Coronary artery (tissue), 2 donors: ENCODE measurements at places on chromosomes 12 and 14.
A peak's percentile ranks its signal among the peaks of the same experiment; 100 is the strongest.

- no peak for DNase-seq
These were observed 49.5 kb downstream of the SOCS2 start for GRCh38 chr12:93621986-93622385.

DNA sequence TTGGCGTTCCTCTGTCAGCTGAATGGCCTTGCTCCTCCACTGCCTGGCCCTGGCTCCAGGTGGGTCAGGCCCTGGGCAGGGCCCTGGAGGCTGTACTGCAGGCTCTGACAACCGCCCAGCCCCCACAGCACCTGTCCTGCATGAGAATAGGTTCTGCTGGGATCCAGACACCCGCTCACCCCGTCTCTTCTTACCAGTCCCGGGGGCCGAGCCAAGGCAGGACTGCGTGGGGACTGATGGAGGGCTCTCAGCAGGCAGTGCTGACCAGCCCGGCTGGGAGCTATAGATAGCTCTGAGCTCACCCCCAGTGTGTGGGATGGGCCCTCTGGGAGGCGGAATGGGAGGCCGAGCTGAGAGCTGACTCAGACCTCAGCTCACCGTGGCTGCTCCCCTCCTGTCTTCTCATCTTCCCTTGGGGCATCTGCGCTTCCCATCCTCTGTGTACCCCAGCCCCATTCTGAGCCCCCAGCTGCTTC lies 39.6 kb downstream of the TEAD4 start:
- no peak for DNase-seq

- no peak for DNase-seq
These were observed 164.9 kb upstream of the ATF7IP start for GRCh38 chr12:14200598-14200997.

DNA sequence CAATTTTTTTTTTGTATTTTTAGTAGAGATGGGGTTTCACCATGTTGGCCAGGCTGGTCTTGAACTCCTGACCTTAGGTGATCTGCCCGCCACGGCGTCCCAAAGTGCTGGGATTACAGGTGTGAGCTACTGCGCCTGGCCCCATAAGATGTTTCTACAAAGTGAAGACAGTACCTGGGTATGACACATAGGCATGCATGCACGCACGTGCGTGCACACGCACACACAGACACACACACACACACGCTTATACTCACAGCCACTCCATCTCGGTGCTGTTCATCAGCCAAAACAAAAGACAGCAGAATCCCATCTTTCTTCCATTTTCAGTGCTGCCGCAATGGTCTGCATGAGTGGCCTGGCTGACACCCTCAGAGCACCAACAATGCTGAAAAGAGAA lies 63.9 kb downstream of the VCPKMT start:
- no peak for DNase-seq

DNA sequence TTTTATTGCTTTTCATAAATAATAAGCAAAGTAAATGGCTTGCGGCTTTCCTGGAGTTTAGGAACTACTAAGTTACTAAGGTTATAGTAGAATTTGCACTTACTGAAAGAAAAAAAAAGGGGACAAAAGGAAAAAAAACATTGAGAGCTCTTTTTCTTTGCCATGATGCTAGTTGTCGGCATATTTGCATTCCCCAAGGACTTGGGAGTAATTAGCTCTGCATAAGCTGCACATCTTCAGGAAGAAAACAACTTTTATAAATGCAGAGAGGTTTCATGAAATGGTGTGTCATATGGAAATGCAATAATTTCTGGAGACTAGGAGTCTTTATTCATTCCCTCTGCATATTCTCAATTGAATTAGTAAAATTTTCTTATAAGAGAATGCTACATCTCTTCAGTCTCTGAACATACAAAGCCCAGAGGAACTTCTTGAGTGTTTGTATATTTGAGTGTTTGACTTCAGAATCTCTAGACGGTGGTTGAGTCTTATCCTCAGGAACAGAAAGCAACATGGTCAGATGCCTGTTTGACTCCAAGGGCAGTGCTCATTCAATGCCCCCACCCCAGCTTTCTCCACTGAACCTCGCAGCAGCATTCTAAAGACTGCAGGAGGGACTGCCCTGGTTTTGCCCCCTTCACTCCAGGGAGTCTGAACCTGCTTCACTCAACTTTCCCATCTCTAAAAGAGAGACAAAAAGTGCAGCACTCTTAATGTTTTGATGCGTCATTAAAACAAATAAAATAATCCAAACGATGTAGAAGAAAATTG lies 158.9 kb upstream of the EEA1 start:
- DNase-seq, result no peak

GRCh38 chr12:82682326-82682725 lies 4.4 kb upstream of the TMTC2 start:
- DNase-seq, result no peak

DNA sequence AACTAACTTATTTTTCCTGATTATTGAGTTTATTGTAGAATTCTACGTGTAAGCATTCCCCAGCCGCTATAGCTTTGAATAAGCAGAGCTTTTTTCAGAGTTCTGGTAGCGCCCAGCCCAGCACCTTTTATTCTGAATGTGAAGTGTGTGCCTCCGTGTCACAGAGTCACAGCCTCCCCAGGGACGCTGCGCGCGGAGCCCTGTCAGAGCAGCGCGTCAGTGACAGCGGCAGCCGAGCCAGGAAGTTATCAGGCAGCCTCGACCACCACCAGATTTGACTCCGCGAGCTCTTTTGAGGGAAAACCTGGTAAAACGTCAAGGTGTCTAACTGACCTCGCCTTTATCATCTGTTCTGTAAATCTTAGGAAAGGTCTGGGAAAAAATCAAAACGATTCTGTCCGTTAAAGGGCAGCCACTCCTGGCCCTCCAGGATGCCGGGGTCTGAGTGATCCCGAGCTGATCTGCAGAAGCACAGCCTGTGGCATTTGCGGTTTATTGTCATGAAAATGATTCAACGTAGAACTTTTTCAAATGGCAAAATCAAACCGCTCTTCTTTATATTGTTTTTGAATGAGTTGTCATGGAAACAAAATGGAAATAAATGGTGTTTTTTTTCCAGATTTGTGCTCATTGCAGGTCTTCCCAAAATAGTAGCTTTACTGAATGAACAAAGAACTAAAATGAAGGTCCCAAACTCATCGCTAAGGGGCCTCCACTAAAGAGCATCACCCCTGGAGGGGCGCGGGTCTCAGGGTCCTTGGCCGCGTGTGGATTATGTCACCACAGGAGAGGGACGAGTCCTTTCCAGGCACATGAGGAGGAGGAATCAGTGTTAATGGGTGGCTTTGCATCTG lies 43.1 kb upstream of the MMP17 start:
- DNase-seq, result no peak

GRCh38 chr12:44558340-44559100 lies 317.6 kb downstream of the NELL2 start:
- DNase-seq, result no peak

GRCh38 chr14:96811985-96812667 lies 14.9 kb downstream of the VRK1 start:
- DNase-seq, result no peak

DNA sequence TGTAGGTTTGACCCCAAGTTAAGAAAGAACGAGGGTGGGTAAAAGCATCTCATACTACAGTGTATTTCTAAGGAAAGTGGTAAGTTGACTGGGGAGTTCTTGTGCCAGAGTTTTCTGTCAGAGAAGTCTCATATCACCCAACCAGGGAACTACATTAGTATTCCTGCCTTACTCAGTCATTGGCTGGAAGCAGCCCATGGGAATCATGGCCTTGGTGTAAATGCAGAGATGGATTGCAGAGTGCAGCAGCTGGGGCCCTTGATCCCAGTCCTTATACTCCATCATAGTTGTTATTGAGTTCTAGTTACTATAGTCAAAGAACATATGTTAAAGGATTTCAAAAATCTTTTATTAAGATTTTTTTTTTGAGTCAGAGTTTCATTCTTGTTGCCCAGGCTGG lies 105.8 kb downstream of the MNAT1 start:
- no peak for DNase-seq

DNA sequence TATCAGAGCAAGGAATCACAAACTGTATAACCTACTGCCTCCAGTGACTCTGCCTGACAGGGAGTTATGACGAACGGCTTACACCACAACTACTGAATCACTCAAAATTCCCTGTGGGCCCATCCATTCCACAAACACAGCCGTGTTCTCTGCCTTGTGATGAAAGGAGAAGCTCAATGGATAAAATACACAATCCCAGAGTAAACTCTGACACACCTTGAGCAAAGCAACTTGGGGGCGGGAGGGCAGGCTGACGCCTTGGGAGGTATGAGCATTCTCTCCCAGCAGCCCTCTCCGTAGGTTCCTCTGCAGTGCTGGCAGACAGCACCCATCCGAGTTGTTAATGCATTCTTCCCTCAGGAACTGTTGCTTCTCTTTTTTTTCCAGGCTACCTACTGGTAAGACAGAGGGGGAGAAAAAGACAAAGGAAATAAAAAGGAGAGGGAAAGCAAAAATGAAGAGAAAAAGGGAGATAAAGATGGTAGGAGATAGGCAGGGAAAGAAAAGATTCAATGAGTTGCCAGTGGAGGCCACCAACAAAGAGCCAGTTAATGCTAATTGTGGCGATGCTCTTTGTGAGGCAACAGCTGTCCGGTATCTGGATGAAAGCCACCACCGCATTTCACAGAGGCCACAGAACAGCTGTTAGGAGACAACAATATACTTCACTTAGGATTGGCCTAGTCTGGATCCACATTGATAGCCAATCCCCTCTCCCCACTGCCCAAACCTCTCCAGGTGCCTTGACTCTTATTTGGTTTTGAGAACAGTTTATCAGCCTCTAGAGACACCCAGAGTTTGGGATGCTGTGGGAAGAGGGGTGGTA lies 4.7 kb upstream of the DIO2 start:
- DNase-seq, result no peak

DNA sequence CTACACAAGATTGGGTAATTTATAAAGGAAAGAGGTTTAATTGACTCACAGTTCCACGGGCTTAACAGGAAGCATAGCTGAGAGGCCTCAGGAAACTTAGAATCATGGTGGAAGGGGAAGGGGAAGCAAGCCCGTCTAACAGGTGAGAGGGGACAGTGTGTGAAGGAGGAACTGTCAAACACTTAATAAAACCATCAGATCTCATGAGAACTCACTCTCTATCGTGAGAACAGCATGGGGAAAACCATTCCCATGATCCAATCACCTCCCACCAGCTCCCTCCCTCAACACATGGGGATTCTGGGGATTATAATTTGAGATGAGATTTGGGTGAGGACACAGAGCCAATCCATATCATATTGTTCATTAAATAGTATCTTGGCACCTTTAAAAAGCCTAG lies 56.1 kb downstream of the EPS8 start:
- no peak for DNase-seq

GRCh38 chr12:40560848-40561247 lies 131.4 kb upstream of the CNTN1 start:
- no peak for DNase-seq

DNA sequence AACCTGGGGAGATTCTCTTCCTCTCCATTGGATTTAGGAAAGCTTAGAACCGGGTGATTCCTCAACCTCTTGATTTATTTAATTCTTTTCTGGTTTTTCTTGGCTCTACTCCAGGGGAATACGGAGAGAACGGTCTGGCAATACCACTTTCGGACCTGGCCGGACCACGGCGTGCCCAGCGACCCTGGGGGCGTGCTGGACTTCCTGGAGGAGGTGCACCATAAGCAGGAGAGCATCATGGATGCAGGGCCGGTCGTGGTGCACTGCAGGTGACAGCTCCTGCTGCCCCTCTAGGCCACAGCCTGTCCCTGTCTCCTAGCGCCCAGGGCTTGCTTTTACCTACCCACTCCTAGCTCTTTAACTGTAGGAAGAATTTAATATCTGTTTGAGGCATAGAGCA lies 67.6 kb downstream of the PTPN11 start:
- no peak for DNase-seq

DNA sequence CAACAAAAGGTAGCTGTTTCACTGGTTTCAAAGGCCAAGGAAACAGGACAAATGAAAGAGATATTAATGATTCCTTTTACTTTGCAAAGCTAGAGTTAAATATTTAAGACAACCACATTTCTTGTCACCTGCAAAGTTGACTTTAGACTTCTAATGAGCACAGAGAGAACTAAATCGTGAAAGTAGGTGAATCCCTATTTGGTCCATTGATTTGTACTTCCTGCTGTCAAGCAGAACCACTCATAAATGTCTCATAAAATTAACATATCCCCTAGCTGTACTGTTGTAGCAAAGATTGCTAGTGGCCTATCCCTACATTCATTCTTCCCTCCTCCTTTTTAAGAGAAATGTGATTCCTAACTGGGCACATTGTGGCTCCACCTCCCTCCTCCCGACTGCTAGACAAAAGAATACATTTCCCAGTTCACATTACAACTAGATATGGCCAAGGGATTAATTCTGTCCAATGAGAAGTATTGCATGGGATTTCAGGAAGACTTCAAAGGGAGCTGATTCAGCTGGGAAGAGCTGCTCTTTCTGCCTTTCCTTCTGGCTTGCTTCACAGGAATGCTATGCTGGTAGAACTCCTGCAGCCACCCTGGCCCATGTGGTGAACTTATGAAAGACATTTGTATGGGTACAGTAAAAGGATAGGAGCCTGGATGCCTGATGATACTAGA lies 227.5 kb upstream of the ABCD2 start:
- DNase-seq, result no peak

- peak; percentile 70 for DNase-seq
These were observed 1.5 kb upstream of the KRT5 start for GRCh38 chr12:52521568-52522266.

- no peak for DNase-seq
These were observed 80.7 kb downstream of the FOXN3 start for GRCh38 chr14:89336338-89336737.

DNA sequence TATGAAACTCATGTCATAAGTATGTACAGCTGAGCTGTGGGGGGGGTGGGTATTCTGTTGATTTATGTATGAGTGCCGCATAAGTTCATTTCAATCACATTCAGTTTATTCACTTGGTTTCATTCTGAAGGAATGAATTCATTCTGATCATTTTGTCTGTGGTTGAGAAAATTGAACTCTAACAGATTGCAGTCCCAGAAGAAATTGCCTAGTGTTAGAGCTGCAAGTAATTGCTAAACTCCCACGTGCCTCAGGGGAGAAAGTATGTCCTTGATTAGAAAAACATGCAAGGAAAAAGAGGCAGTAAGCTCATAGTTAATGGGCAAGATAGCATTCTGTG lies 442.4 kb upstream of the MGAT4C start:
- DNase-seq, result no peak

- DNase-seq, result peak; percentile 93
These were observed 114.0 kb downstream of the PLXNC1 start for GRCh38 chr12:94262228-94263010.

DNA sequence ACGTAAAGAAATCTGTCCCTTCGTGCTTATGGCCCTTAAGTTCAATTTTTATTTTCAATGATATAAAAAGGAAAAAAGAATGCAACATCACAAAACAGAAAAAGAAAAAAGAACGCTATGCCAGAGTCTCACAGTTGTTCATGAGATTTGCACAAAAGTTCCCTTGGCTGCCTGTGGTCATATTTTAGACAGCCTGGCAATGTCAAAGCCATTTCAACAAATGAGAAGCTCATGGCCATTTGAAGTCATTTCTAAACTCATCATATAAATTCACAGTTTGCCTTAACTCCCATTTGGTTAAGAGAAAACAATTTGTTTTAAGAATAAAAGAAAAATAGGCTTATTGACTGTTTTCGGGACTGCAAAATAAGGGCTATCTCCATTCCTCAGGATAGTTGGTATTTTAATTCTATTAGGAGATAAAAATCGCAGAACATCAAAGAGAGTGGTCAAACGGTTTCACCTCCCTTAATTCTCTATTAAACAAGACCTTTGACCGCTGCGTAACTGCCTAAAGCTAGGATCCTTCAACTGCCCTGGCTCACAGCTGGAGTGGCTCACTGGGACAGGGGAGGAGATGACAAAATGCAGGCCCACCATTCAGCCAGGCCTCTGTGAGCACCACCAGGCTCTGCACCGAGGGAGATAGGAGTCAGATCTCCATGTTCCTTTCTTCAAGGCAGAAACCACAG lies 119.2 kb upstream of the DAAM1 start:
- no peak for DNase-seq
